ENCODE measurements at places on chromosomes 5 and 9.

DNA sequence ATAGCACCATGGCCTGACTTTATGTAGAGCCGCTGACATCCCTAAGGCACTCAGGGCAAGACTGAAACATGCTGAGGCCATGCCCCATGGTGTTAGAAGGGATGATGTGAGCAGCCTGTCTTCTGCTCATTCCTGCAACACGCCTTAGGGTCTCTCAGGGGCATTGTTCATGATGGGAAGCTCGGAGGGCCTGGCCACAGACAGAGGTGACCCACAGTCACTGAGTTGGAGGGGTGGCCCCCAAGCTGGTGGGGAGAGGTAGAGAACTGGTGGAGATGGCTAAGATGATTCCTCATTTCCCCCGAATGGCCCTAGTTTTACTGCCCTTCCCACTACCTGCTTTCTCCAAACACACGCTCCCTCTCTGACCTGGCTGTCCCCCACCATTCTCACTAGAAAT lies 135.2 kb downstream of the BARX1 start:
- DNase-seq: no peak

DNA sequence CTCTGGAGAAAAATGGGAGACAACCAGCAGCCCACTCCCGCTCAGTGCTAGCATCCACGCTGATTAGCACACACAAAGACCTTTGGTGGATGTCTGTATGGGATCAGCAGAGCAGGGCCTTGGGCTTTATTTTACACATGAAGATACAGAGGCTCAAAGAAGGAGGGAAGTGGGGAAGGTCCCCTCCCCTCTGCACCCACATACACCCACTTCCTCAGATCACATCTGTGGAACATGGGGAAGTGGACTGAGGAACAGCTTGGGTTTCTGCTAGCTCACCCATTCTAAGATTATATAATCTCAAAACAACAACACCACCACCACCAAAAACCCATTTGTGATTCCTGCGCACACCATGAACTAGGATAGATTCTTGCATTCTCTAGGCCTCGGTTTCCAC lies 14.0 kb downstream of the GGTA1 start:
- DNase-seq: no peak

- DNase-seq: no peak
These were observed 93.3 kb downstream of the LIFR start for GRCh38 chr5:38462976-38463633.

DNA sequence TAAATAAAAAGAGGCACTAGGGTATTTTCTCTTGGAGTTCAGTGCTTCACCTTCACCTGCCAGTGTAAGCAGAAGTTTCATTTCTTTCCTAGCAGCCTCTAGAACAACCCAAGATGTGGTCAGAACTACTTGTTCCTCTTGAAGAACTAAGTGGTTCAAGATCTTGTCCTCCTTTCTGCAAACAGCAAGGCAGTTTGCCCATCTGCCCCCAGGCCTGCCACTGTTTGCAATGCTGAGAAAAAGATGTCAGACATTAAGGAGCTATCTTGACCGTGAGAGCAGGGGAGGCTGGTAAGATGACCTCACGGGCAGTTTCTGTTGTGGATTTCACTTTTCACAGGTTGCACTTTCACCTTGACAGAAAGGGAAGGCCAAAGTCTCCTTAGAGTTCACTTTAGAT lies 52.0 kb upstream of the KLF4 start:
- no peak for DNase-seq

GRCh38 chr5:119393201-119393691 lies 37.4 kb downstream of the TNFAIP8 start:
- no peak for DNase-seq

GRCh38 chr5:88092958-88093605 lies 175.6 kb downstream of the TMEM161B start:
- DNase-seq: no peak

GRCh38 chr9:79644601-79645000 lies 72.8 kb downstream of the TLE4 start:
- no peak for DNase-seq

DNA sequence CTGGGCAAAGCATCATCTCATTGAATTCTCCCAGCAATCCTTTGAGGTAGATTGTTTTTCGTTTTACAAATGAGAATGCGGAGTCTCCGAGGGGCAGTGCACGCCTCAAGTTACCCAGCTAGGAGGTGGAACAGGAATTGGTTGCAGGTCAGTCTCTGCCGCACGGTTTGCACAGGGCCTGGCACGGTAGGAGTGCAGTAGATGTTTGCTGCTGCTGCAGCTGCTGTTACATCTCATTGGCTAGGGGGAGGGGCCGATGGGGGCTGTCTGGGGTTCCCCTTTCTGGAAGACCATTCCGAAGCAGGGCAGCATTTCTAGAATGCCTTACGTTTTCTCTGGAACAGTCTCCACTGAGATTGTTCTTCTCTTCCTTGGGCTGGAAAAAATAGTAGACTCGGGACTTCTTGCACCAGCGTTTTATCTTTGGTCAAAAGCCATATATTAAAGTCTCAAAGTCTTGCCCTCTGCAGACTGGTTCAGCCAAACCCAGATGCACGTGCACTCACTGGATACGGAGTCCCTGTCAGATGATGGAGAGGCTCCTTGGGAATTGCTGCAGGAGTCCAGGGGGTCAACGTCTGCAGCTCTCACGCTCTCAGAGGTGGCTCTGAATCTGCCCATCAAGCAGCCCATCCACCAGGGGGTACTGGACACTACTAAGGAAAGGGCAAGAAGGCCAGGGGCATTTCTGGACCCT lies 1.2 kb downstream of the USP20 start:
- DNase-seq: no peak
